Glutamatergic neuron (in vitro differentiated cells): ENCODE measurements at places on chromosomes 5 and 9.

- no peak for DNase-seq
Observed at GRCh38 chr9:98091735-98092612, 27.0 kb downstream of the TRIM14 start.

GRCh38 chr9:75461183-75461582 lies 372.9 kb downstream of the OSTF1 start:
- no peak for DNase-seq

- DNase-seq, result no peak
Observed at GRCh38 chr5:78888580-78889368, 96.3 kb downstream of the ARSB start.

- no peak for DNase-seq
Observed at GRCh38 chr5:170132269-170132975, 26.7 kb downstream of the FOXI1 start.

DNA sequence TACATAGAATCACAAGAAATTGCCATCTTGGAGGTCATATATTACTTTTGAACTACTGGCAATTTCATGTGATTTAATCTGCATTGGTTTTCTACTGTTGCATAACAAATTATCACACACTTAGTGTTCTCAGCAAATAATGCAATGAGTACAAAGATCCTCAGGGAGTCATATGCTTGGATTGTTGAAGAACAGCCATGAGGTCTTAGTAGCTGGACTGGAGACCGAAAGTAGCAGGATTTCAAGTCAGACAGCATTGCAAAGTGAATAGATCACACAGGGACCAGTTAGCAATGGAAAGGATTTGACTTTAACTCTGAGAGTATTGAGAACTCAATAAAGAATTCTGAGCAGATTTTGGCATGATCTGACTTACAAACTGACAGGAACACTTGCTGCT lies 32.2 kb upstream of the FRMD3 start:
- no peak for DNase-seq

- no peak for DNase-seq
Observed at GRCh38 chr5:147454996-147455677, 54.7 kb downstream of the DPYSL3 start.

DNA sequence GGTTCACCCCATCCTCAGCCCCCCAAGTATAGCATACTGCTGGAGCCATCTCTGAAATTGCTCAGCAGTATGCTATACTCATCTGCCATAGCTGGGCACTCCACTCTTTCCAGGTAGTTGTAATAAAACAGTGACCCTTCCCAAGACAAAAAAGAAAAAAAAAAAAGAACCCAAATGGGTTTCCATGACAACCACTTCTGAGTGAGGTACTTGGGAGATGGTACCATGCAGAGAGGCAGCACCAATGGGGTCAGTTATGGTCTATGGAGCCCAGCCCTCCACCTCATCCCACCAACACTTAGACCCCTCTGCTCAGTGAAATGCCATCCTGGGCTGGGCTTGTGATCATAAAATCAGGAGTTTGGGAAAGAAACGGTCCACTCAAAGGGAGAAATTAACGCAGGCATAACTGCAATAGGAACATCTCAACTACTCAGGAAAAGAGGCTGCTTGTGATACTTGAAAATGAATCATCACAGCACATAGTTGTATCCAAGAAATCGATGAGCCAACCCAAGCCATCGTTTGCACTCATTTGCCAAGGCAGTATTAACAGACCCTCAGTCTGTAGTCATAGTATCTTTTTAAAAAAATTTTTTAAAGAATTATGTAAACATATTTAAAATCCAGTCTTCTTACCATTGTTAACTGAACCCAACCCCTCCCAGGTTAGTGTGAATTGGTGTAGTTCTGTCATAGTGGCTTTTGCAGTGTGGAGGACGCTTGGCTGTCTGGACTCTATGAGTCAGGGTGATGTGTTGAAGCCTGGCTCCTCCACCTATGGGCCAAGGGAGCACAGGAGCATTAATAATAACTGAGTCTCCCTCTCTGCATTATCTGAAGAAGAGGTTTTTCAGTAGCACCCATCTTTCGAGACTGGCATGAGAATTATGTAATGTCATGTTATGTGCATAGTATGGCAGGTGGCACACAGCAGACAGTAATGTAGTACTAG lies 402.7 kb downstream of the SPOCK1 start:
- no peak for DNase-seq

DNA sequence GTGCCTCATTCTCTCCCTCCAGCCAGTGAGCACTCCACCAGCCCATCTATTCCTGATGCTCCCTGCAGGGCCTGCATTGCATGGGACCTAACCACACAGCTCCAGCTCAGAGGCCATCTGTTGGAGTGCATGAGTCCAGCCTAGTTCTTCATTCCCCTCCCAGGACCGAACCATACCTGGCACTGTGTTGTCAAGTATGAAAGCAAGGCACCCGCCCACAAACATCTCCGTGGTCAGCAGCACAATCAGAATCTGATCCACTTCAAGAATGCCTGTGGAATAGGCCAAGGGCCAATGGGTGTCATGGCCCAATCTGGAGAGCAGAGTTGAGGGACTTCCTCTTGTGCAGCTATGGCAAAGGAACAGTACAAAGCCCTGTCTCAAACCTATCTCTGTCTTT lies 5.9 kb downstream of the SLC23A1 start:
- DNase-seq, result no peak

DNA sequence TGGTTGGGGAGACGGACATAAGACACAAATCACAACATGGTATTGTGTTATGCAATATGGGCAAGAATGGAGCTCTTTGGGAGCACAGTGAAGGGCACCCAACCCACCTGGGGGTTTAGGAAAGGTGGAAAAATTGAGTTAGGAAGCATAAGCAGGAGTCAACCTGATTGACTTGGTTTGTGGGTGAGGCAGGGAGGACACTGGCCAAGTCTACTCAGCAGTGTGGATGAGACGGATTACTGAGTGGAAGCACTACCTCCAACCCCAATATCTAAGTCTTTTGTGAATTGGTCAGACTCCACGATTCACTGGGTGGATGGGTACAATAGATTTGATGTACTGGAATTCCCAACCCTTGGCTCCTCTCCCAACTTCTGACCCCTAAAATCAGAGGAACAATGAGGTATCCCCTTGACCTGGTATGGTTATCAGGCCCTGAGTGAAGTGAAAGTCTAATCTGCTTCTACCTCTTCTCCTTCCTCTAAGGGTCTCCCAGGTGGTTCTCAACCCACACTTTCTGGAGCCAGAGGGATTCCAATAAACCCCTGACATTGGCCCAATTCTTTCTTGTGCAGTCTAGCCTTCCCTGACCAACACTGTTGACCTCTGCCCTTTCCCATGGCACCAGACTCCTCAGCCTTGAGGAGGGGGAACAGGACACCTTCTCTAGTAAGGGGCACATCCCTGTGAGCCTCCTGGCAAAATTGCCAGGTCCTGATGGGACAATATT lies 5.2 kb downstream of the EGR1 start:
- DNase-seq, result no peak

DNA sequence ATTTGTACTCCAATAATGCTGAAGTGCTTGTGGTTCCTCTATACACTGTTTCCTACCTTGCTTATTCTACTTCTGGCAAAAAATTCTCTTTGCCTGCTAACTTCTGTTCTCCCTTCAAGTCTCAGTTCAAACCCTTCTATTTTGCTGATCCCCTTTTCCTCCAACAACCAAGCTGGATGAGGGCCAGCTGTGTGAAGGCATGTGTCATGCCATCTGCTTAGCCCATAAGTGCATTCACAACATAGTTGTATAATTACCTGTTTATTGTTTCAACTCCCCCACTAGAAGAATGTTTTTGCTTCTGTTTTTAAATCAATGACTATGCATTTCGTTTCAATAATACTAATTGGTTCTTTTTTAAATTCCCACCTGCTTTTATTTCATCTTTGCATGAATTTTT lies 1951.4 kb upstream of the WWC1 start:
- no peak for DNase-seq

GRCh38 chr5:135608361-135608760 lies 29.6 kb upstream of the CXCL14 start:
- DNase-seq, result no peak

DNA sequence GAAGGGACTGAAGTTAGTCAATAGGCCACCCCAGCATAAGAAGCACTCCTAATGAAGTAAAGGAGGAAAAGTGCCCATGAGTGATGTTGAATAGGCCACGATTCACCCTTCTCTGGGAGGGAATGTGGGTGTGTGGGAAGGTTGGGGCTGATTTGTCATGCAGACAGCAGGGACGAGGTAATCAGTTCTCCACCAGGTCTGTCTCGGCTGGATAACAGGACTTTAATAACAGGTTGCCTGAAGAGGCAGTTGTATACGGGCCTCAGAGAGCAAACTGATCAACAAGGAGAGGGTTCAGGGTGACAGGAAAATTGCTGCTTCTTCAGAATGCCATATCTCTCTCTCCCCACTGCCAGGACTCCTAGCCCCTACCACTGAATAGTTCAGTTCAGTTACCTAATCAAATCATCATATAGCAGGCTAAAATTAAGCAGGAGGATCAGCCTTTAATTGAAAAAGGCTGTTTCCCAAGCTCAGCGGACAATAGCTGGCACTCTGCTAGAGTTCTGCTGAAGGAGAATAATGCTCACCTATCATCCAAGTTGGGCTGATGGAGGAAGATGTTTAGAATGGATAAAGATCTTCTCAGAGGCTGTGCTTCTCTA lies 43.6 kb upstream of the SMIM32 start:
- DNase-seq, result no peak

DNA sequence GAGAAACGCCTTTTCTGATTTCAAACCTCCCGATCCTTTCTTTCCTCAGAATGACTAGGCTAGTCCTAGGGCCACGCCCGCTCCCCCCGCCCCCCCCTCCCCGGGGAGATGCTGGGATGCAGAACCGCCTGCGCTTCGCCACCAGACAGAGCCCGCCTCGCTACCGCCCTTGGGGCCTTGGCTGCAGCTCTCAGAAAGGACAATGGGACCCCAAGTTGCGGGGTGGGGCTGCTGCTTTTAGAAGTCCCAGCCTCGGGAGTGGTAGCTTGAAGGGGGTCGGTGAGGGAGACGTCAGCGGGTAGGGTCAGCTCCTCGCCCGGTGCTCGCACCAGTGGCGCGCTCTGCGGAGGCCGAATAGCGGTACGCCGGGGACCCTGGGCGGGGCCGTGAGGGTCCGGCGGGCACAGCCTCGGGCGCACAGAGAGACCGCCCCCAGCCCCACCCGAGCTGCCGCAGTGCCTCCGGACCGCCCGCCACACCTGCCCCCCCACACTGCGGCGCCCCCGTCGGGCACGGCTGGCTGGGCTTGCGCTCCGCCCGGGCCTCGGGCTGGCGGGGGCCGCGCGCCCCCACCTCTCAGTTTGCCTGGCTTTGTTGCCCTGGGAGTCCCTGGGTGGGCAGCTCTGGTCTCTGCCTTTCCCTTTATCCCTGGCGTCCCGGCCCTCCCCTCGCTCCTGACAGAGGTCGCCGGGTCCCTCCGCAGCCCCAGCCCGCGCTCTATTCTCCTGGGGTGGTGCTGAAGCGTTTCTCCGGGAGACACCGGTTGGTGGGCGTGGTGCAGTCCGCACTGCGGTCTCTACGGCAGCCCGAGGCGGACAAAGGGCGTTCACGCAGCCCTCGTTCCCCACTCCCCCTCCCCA lies 1.2 kb downstream of the MAP1B start:
- DNase-seq, result peak; percentile 97

DNA sequence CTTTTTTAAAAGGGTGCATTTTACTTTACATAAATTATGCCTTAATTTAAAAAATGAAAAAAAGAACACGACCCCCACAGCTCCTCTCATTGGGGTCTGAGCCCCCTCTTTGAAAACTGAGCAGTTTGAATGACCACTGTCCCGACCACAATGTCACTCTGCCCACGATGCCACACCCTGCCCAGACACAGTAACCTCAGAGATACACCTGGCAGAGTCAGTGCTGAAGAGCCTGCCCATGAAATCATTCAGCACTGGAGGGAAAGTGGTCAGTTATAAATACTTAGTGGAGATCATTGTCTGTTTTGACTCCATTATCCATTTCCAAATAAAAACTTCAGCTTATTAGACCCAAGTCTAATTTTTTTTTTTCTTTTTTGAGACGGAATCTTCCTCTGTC lies 49.3 kb downstream of the DNAJC21 start:
- no peak for DNase-seq

- no peak for DNase-seq
Observed at GRCh38 chr5:80784451-80784850, 129.7 kb upstream of the DHFR start.

DNA sequence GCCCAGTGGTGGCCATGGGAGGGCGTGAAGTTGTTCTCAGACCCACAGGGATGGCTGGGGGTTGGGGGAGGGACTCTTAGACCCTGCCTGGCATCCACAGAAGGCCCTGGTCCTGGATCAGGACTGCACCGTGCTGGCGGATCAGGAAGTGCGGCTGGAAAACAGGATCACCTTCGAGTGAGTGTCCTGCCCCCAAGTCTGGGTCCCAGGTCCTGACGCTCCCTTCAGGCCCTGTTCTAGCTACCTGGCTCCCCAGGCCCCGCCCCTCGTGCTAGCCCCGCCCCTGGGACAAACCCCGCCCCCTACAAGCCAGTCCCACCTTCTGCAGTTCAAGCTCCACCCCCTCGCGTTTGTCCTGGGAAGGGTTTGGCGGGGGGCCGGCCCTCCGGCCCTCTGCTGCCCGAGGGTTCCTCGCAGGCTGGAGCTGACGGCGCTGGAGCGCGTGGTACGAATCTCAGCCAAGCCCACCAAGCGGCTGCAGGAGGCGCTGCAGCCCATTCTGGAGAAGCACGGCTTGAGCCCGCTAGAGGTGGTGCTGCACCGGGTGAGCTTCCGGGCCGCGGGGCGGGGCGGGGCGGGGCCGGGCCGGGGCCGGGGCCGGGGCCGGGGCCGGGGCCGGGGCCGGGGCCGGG lies 12.9 kb downstream of the RGS14 start:
- peak; percentile 89 for DNase-seq
